ENCODE measurements at places on chromosomes 12 and 14. TPM values are rescaled to one million over a fixed set of nuclear protein-coding genes. Genes with fewer than 3 reads are reported as not detected.

KRT2 gene
- polyA plus RNA-seq: not detected

DNA sequence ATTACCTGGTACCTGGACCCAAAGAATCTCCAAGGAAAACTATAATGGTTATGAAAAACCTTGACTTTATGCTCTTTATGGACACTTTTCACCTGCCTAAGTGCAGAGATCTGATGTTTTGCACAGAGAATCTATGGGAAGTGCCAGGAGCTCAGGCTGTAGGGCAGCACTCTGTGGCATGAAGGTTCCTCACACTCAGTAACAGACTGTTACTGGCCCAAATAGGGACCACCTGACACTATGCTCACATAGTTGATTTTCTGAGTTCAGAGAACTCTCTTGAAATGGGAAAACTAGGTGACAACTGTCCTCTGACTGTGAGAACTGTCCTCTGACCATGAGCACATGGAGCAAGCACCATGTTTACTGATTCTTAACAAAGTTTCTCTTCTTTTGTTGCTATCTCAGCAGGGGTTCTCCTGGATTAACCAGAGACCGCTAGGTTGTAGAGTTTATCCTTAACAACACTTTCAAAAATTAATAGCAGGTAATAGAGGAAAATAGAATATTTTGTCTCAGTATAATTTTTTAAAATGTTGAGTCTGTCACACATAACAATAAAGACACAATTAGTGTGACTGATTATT, 101.6 kb downstream of the STXBP6 start:
- peaks cover 27% of the 10 kb centered on the region for H3K4me1 ChIP-seq
- no peak overlapping the region for H3K4me3 ChIP-seq
- no peak overlapping the region for H3K27ac ChIP-seq
- H3K27me3 ChIP-seq: no peaks in the 10 kb centered on the region
- DNase-seq: peak; percentile 55

GLT8D2 gene
- 3.2 TPM for polyA plus RNA-seq

GLIPR1L1 gene
- 4.4 TPM for polyA plus RNA-seq

ORMDL2 gene
- polyA plus RNA-seq: 58.7 TPM

GRCh38 chr12:42568952-42569915, 20.3 kb downstream of the PRICKLE1 start:
- no peaks in the 10 kb centered on the region for H3K36me3 ChIP-seq
- H3K4me1 ChIP-seq: peaks cover 17% of the 10 kb centered on the region
- H3K4me3 ChIP-seq: no peak overlapping the region
- DNase-seq: peak; percentile 78
- peaks cover 9% of the 10 kb centered on the region for H3K27me3 ChIP-seq

RNASE2 gene
- not detected for polyA plus RNA-seq

GRCh38 chr12:13176256-13176655, 20.3 kb upstream of the EMP1 start:
- no peak overlapping the region for H3K4me3 ChIP-seq
- H3K4me1 ChIP-seq: peaks cover 36% of the 10 kb centered on the region
- no peaks in the 10 kb centered on the region for H3K27me3 ChIP-seq
- no peak for DNase-seq

GRCh38 chr14:104109731-104110361, 24.3 kb downstream of the ASPG start:
- H3K27me3 ChIP-seq: no peaks in the 10 kb centered on the region
- H3K27ac ChIP-seq: no peak overlapping the region
- no peak for DNase-seq
- H3K36me3 ChIP-seq: no peaks in the 10 kb centered on the region
- H3K4me1 ChIP-seq: no peaks in the 10 kb centered on the region

DNA sequence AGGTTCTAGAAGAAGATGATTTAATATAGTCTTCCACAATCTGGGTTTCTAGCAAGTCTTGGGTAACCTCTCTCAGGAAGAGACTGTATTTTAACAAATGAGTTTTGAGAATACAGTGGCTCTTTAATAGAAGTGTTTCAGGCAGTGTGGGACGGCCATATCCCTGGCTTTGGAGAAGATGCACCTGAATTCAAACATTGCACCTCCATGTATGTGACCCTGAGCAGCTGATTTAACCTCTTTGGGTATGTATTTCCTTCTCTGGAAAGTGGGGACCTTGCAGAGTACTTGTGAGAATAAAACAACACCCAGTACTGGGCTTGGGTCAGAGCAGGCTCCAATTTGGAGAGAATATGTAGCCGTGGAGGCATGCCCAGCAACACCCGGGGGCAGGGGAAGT, 15.8 kb upstream of the VRK1 start:
- no peaks in the 10 kb centered on the region for H3K4me1 ChIP-seq
- no peak overlapping the region for H3K27ac ChIP-seq
- H3K27me3 ChIP-seq: no peaks in the 10 kb centered on the region
- no peak for DNase-seq
- H3K36me3 ChIP-seq: no peaks in the 10 kb centered on the region

Measured in GM23338 (cell line).